ENCODE measurements at places on chromosomes 2 and 18.

- no peak for DNase-seq
These were observed 107.7 kb upstream of the RAB27B start for GRCh38 chr18:54720620-54721019.

GRCh38 chr18:3648200-3648599 lies 198.2 kb downstream of the TGIF1 start:
- no peak for DNase-seq

DNA sequence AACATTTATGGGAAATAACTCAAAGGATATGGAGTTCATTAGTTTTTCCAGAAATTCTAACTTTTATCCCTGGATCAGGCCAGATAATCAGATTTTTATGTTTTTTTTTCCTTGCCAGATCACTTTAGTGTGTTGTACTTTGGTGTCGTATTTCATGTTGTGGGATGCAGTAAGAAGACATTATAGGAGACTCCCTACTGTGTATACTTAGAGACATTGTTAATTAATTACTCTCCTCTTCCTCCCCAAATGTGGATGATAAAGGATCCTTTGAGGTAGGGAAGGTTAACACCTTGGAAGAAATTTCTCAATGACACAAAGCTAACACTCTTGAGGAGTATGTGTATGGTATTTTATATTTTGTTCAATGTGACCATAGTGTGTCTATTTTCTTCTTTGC lies 120.5 kb downstream of the LYPD6B start:
- DNase-seq, result no peak

GRCh38 chr2:46363535-46364170 lies 66.4 kb downstream of the EPAS1 start:
- no peak for DNase-seq

DNA sequence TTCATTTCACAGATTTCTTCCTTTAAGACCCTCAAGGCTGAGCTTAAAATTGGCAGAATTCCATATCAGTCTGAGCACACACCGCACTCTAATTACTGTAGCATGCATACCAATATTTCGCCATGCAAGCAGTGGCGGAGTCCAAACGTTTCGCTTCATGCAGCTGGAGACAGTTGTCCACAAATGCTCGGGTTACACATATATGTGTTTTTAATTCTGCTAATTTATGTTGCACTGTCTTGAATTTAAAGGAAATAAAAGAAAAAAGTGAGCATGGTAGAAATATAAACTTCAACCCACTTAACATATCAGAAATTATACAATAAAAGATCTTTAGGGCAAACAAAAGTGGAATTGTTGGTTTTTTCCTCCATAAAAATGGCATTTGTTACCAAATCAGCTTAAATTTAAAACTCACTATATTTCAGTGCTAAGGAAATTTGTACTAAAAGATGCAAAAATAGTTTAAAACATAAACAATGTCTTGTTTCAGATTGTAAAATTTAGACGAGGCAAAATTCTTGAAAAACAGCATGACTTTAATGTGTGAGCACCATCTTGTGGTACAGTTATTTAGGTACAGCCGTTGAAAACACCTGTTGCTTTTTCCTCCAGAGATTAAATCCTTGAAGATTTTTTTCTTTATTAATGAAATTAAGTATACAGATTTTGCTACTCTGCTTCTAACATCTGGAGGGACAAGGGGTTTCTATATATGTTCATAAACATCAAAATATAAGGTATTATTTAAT lies 24.1 kb upstream of the KANSL1L start:
- DNase-seq, result no peak

DNA sequence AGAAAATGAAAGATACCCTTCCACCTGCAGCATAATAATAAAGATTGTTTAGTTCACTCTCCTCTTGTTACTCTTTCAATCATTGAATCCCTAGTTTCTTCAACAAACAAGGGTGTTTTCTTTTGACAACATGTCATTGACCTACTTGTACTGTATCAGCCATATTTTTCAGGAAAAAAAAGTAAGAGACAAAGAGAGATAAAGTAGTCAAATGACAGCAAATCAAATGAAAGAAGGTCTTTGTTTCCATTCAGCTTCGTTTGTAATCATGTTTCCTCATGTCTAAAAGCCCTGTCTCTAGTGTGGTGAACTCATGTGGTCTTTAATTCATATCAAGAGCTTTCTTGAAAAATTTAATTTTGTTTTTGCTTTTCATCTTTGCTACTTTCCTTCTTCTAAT lies 557.8 kb upstream of the LRATD1 start:
- DNase-seq, result no peak
